ENCODE measurements at places on chromosomes 2 and 18.

GRCh38 chr2:235921508-235922191 lies 246.5 kb downstream of the GBX2 start:
- H3K4me1 ChIP-seq, result no peaks in the 10 kb centered on the region
- H3K27ac ChIP-seq, result no peak overlapping the region
- no peaks in the 10 kb centered on the region for H3K36me3 ChIP-seq
- H3K4me3 ChIP-seq, result no peak overlapping the region

- peak overlapping the region; percentile 11 for H3K27ac ChIP-seq
- no peaks in the 10 kb centered on the region for H3K36me3 ChIP-seq
- peaks cover 23% of the 10 kb centered on the region for H3K4me1 ChIP-seq
- DNase-seq, result no peak
- H3K27me3 ChIP-seq, result no peaks in the 10 kb centered on the region
- H3K4me3 ChIP-seq, result peak overlapping the region; percentile 27
Measured at GRCh38 chr2:144448389-144449027, 71.4 kb downstream of the ZEB2 start.

DNA sequence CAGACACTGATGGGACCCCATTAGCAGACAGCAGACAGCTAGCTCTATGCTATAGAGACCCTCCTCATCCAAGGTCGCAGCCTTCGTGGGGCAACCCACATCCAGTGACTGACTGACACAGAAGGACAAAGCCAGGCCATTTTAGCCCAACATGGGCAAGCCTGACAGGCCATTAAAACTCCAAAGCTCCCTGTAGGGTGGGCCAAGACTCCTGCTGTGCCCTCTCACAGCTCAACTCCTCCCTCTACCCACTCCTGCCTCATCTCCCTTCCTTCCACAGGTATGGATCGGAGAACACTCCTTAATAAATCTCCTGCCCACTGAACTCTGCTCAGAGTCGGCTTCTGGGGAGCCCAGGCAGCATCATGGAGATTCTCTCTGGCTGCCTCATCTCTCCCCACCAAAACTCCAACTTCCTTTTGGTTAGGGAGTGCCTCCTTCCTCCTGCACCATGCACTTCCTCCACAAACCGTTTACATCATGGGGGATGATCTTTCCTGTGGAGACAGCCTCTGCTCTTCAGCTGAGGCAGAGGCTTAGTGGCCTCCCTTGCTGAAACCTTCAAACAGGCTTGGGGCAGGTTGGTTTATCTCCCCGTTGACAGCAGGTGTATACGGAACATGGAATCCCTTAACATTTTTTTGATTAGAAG lies 86.5 kb downstream of the ACTR3 start:
- no peaks in the 10 kb centered on the region for H3K4me1 ChIP-seq
- no peak overlapping the region for H3K27ac ChIP-seq
- H3K36me3 ChIP-seq, result no peaks in the 10 kb centered on the region
- H3K4me3 ChIP-seq, result no peak overlapping the region
- DNase-seq, result no peak

GRCh38 chr2:238136820-238137537 lies 1.5 kb upstream of the KLHL30 start:
- H3K4me3 ChIP-seq, result peak overlapping the region; percentile 89
- DNase-seq, result peak; percentile 91
- peak overlapping the region; percentile 99 for H3K27ac ChIP-seq
- no peaks in the 10 kb centered on the region for H3K27me3 ChIP-seq
- no peaks in the 10 kb centered on the region for H3K36me3 ChIP-seq

GRCh38 chr18:7877609-7878008 lies 310.5 kb downstream of the PTPRM start:
- no peak overlapping the region for H3K4me3 ChIP-seq
- DNase-seq, result no peak
- H3K36me3 ChIP-seq, result no peaks in the 10 kb centered on the region
- H3K4me1 ChIP-seq, result peaks cover 46% of the 10 kb centered on the region
- peak overlapping the region; percentile 38 for H3K27ac ChIP-seq

- H3K27ac ChIP-seq, result no peak overlapping the region
- DNase-seq, result no peak
- H3K27me3 ChIP-seq, result no peaks in the 10 kb centered on the region
- H3K4me3 ChIP-seq, result no peak overlapping the region
- H3K36me3 ChIP-seq, result no peaks in the 10 kb centered on the region
- no peaks in the 10 kb centered on the region for H3K4me1 ChIP-seq
Measured at GRCh38 chr2:18599509-18600254, 10.3 kb upstream of the NT5C1B start.

DNA sequence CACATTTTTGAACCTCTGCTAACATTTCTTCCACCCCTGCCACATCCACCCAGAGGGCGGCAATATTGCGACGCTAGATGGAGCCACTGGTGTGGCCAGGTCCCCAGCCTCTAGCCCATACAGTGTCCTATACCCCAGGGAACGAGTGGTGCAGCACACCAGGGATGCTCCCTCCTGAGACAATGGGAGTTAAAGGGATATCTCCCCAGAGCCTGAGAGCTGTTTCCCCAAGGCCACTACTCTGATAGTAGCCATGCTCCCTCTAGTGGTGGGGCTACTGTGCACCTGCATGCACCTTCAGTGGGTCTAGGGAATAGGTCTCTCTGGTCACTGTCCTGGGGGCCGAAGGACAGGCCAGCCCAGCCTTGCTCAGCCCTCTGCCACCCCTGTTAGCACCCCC lies 336.4 kb upstream of the FSHR start:
- no peaks in the 10 kb centered on the region for H3K27me3 ChIP-seq
- no peaks in the 10 kb centered on the region for H3K4me1 ChIP-seq
- DNase-seq, result no peak
- H3K27ac ChIP-seq, result no peak overlapping the region
- H3K4me3 ChIP-seq, result no peak overlapping the region
- H3K36me3 ChIP-seq, result no peaks in the 10 kb centered on the region

DNA sequence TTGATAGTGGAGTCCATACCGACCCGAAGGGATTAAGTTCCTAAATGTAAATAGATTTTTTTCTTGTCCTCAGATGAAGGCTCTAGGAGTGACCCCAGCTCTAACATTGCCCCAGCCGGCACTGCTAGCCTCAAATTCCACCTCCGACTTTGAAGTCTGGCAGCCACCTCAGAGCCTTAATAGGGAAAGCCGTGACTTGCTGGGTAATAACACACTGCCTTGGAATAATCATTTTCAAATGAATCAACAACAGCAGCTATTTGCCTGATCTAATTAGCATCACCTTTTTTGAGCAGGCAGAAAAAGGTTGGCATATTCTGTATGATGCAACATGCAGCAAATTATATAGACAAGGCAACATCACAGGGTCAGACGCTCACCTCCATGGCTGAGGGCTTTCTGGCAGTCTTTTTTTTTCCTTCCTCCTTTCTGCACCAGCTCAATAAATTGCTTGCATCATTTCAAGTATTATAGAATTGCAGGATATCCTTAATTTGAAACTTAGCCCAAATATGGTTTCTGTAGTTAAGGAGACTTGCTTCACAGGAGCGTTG lies 276.5 kb upstream of the ATP5MC3 start:
- no peaks in the 10 kb centered on the region for H3K27me3 ChIP-seq
- no peak for DNase-seq
- no peak overlapping the region for H3K27ac ChIP-seq
- no peaks in the 10 kb centered on the region for H3K36me3 ChIP-seq
- no peaks in the 10 kb centered on the region for H3K4me1 ChIP-seq
- H3K4me3 ChIP-seq, result no peak overlapping the region

GRCh38 chr2:236501531-236501930 lies 68.1 kb upstream of the ACKR3 start:
- no peaks in the 10 kb centered on the region for H3K36me3 ChIP-seq
- no peaks in the 10 kb centered on the region for H3K4me1 ChIP-seq
- peaks cover 4% of the 10 kb centered on the region for H3K27me3 ChIP-seq
- H3K27ac ChIP-seq, result no peak overlapping the region
- DNase-seq, result no peak

DNA sequence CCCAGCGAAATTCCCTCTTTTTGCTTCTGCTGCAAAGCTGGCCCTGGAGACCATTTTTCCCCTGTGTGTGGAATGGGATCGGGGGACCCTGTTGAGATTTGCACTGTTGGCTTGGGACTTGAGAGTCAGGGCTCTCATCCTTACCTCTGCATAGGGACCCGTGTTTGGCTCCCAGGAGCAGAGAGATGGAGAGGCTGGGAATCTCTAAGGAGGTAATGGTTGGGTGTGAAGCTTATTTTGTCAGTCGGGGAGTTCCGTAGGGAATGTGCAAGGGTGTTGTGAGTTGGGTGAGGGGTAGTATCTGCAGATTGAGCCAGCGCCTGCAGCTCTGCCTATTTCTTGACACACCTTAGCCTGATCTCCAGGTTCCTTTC lies 4.5 kb downstream of the GATA6 start:
- DNase-seq, result no peak
- H3K4me1 ChIP-seq, result peaks cover 5% of the 10 kb centered on the region
- no peak overlapping the region for H3K27ac ChIP-seq
- H3K4me3 ChIP-seq, result no peak overlapping the region
- H3K36me3 ChIP-seq, result no peaks in the 10 kb centered on the region

GRCh38 chr2:46990231-46990588 lies 74.6 kb upstream of the MCFD2 start:
- H3K4me1 ChIP-seq, result peaks cover 46% of the 10 kb centered on the region
- H3K27me3 ChIP-seq, result no peaks in the 10 kb centered on the region
- H3K36me3 ChIP-seq, result no peaks in the 10 kb centered on the region
- peak overlapping the region; percentile 33 for H3K27ac ChIP-seq
- no peak overlapping the region for H3K4me3 ChIP-seq

- no peaks in the 10 kb centered on the region for H3K36me3 ChIP-seq
- no peak for DNase-seq
- no peaks in the 10 kb centered on the region for H3K27me3 ChIP-seq
Measured at GRCh38 chr2:23209059-23209458, 175.9 kb upstream of the KLHL29 start.

GRCh38 chr2:73243884-73244570 lies 9.9 kb downstream of the CCT7 start:
- no peak for DNase-seq
- no peak overlapping the region for H3K27ac ChIP-seq
- no peaks in the 10 kb centered on the region for H3K27me3 ChIP-seq
- H3K4me3 ChIP-seq, result no peak overlapping the region

DNA sequence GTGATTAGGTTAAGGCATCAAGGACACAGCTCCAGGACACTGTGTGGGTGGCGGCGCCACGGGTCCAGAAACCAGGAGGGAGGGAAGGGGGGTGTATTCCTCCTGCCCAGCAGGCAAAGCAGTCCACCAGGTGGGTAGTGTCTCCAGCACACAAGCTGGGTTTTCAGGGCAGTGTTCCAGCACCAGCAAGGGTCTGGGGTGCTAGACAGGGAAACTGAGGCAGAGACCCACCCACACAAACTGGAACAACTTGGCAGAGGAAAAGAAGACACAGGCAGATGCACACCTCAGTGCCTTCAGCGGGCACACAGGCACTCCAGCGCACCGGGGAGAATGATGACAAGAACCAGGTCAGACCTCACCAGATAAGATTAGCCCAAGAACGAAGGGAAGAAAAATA lies 28.4 kb upstream of the GNAL start:
- no peak overlapping the region for H3K27ac ChIP-seq
- H3K27me3 ChIP-seq, result no peaks in the 10 kb centered on the region
- H3K4me3 ChIP-seq, result no peak overlapping the region

DNA sequence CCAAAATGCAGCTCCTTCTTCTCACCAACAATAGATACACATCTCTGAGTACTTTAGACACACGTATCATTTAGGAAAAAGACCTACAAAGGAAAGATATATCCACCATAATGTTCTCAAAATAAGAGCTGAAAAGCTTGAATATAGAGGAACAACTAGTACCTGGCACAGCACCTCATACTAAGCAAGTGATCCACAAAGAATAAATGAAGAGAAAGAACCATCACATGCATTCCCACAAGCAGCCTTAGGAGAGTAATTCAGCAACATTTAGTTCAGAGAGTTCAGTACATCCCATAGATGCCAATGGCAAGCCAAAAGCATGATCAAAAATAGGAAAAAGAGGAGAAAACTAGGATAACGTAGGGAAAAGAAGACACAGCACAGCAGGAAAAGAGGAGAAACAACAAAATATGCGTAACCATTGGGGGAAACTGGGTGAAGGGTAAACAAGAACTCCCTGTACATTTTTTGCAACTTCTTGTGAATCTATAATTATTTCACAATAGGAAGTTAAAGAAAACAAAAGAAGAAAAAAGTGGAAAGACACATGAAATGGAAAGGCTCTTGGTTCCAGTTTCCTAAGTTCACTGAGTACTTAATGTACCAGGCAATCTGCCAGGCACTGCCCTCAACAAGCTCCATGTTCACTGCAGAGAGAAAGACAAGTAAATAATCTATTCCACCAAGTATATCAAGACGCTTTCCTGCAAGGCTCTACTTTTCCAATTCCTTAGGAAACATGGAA lies 22.3 kb downstream of the CLASP1 start:
- no peaks in the 10 kb centered on the region for H3K27me3 ChIP-seq
- DNase-seq, result peak; percentile 87
- H3K27ac ChIP-seq, result peak overlapping the region; percentile 100
- H3K36me3 ChIP-seq, result no peaks in the 10 kb centered on the region

DNA sequence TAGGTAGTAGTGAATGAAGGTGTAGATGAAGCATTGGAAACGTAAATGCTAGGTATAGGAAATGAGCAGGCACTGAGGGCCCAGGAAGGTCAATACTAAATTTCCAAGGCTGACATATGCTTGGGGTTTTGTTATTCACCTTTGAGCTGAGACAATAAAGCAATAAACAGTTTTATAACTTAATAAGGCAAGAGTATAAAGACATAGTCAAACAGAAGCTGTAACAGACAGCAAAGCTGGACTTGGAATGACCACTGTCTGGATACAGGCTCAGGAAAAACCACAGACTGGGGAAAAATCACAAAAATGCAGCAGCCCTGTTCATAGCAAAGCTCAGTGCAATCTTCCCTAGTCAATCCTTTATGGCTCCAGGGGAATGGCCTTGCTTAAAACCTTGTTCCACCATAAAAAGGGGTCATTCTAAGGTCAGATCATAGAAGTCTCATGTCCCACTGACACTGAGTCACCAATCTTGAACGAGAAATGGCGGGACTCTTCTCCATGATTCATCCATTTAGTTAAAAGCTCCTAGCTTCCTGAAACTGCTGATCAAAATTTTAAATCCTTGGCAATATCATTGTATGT lies 493.3 kb downstream of the CMPK2 start:
- H3K27me3 ChIP-seq, result no peaks in the 10 kb centered on the region
- H3K36me3 ChIP-seq, result no peaks in the 10 kb centered on the region
- H3K4me3 ChIP-seq, result no peak overlapping the region

DNA sequence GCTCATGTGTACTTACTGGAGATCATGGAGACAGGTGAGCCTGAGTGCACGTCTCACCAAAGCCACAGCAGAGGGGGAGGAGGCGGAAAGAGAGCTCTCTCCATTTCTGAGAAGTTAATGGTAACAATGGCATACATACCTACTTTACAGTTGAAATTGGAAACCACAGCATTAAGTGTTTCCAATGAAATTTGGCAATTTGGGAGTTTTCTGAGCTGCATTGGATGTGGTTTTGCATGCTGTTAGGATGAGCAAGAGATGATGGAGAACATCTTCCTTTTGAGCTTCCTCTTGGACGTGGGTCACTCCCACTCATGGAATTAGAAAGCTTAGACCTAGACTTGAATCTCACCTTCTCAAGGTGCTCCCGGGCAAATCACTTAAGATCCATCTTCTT lies 25.5 kb upstream of the IL37 start:
- H3K36me3 ChIP-seq, result no peaks in the 10 kb centered on the region
- no peaks in the 10 kb centered on the region for H3K4me1 ChIP-seq
- no peak overlapping the region for H3K4me3 ChIP-seq
- DNase-seq, result no peak
- no peaks in the 10 kb centered on the region for H3K27me3 ChIP-seq

GRCh38 chr2:39657287-39657937 lies 8.3 kb upstream of the TMEM178A start:
- H3K27ac ChIP-seq, result no peak overlapping the region
- no peaks in the 10 kb centered on the region for H3K27me3 ChIP-seq
- no peak for DNase-seq
- peaks cover 6% of the 10 kb centered on the region for H3K4me1 ChIP-seq
- no peaks in the 10 kb centered on the region for H3K36me3 ChIP-seq
- H3K4me3 ChIP-seq, result no peak overlapping the region

- DNase-seq, result no peak
- H3K27ac ChIP-seq, result no peak overlapping the region
- no peaks in the 10 kb centered on the region for H3K27me3 ChIP-seq
- H3K4me3 ChIP-seq, result no peak overlapping the region
Measured at GRCh38 chr2:220648628-220649027, 923.5 kb downstream of the EPHA4 start.

Data from gastrocnemius medialis (tissue), 4 donors.